ENCODE measurements at places on chromosomes 4 and X.

- no peak for DNase-seq
These were observed 8.2 kb downstream of the KLHL4 start for GRCh38 chrX:87525771-87526229.

GRCh38 chr4:61882381-61882780 lies 682.3 kb downstream of the ADGRL3 start:
- DNase-seq, result no peak

DNA sequence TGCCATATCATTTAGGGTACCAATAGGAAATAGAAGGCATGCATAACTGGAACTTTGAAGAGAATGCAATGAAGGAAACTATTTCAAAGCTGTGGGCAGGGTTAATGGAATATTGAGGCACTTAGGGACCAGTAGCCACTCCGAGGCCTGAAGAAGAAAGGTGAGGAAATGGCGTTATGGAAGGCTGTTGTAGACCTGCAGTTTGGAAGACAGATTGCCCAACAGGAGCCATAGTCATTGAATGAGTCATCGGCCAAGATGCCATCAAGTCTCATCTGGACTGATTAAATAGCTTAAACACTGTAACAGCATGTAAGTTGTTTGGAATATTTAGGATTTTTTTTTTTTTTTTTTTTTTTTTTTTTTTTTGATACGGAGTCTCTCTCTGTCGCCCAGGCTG lies 11.6 kb downstream of the CXCL13 start:
- no peak for DNase-seq

GRCh38 chrX:635428-636090 lies 5.0 kb downstream of the SHOX start:
- DNase-seq, result no peak

- DNase-seq, result no peak
These were observed 34.9 kb downstream of the ACSL1 start for GRCh38 chr4:184790826-184791225.

DNA sequence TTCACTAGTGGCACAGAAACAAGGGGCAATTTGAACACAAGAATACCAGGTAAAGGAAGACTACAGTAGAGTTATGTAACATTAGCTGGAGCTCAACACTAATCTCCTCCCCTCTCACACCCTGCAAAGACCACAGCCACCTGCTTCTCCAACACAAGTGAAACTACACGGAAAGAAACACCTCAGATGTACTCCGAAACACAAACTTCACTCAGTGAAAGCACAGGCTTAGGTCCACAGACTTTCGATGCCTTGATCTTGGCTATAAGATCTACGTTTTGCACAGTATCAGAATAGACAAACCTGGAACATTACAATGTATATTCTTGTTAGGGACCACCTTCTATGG lies 7.6 kb downstream of the ACSL1 start:
- no peak for DNase-seq

DNA sequence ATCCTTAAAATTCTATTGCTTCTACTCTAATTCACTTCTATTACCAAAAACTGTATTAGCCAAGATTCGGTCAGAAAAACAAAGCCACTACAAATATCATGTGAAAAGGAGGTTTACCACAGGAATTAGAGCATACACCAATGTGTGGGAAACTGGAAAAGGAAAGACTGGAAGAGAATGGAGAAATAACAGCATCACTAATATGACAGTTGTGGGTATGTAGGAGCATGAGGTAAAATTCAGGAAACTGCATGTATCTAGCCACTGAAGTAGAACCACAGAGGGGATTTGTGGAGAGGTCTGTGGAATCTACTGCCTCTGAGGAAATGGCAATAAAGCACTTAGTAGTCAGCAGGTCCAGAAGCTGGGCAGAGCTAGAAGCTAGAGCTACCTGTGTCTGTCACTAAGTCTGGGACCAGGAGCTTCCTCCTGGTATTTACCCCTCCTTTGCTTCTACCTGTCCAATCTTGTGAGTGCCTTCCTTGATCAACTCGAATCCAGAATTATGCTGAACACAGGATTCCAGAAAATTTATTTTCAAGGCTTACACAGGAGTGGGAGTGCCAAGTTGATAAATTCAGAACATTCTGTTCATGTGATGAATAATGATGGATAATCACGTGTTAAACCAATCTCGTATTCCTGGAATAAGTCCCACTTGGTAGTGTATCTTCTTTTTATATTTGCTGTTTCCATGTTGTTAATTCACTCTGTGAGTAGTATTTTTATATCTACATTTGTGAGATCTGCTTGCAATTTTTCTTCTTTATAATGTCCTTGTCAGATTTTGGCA lies 52.6 kb downstream of the NAF1 start:
- no peak for DNase-seq

DNA sequence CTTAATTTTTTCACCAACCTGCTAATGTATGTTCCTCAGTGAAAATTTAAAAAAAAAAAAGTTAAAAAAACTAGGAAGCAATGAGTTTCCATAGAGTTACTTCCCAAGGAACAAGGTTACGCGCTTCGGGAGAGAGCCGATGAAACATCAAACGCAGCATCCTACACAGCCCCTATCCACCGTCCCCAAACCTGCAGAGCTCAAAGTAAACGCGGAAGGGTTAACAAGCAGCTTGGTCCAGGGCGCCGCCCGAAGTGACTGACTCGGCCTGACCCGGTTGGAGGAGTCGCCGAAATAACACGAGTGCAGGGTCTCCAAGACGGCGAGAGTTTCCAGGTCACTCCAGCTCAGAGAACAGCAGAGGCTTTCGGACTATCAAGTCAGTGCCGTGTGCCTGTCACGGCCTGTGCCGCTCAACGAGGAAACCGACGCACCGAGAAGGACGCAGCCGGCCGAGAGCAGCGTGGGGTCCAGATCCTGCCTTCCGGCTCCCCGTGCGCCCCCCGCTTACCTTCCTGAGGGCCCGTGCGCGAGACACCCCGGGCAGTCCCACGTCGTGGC lies 512 bp downstream of the NOP14 start:
- peak; percentile 33 for DNase-seq

GRCh38 chr4:57363346-57363745 lies 253.2 kb upstream of the IGFBP7 start:
- DNase-seq, result no peak

DNA sequence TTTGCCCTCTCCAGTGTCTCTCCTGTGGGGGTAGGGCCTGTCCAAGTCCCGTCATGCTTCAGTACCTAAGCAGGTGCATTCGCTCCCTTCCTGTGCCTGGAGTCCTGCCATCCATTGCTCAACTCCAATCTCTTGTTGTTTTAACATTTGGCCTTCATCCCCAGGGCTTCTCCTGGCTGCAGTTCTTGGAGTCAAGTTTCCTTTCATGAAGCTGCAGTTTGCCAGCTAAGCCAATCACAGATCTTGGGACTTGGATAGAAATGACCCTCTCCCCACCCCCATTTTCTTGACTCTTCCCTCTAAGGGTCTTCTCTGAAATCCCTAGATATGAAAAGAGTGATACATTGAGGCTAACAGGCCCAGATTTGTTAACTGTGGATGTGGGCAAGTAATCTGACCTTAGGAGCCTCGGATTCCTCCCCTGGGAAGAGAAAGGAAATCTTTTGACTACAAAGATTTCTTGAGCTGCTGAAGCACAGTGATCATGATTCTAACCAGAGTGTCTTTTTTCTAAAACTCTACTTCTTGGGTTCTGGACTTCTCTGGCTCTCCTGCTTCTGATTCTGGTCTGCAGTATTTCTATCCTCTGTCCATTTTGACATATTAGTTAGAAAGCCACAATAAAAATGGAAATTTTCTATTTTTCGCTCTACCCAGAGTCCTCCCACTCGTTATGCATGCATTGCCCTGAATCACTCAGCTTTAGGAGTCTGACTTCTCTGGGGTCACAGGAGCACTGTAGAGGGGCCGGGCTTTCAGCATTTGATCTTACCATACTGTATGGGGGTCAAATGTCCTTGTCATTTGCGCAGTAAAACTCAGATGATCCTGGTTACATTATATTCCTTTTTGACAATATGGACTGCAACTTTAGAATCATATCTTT lies 61.0 kb downstream of the CHRNA9 start:
- no peak for DNase-seq

All from CD4-positive, alpha-beta T cell treated with Interleukin-2 at 100 ng/mL for 4 hours (primary cell).